Chondrocyte (in vitro differentiated cells): ENCODE measurements at places on chromosomes 7 and 10. TPM values are rescaled to one million over a fixed set of nuclear protein-coding genes. Genes with fewer than 3 reads are reported as not detected.

NKX2-3 gene
- total RNA-seq = not detected in 3 replicates

ANKRD2 gene
- 0.46 to 0.60 TPM (median 0.54 TPM) in 3 replicates for total RNA-seq

GRCh38 chr7:155007947-155008346 is 5.0 kb upstream of the PAXIP1 start:
- H3K27me3 ChIP-seq = no peaks in the 10 kb centered on the region
- DNase-seq = no peak
- peaks cover 11% of the 10 kb centered on the region for H3K4me1 ChIP-seq
- H3K36me3 ChIP-seq = no peaks in the 10 kb centered on the region

DNA sequence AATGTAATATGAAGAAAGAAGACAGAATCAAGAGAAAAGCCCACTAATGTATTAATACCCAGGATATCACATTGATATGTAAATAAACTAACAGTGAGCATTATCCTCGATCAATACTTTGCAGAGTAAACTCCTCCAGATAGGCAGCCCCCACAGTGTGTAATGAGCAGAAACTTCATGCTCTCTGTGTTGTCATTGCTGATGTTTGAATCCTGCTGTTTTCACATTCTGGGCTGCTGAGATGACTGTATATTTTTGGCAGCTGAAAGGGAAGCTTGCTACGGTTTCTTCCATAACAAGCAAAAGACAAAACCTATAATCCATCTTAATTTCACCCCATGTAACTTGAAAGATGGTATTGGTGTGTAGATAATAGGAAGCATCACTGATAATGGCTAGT is 15.3 kb upstream of the THSD7A start:
- no peak overlapping the region for H3K4me3 ChIP-seq
- DNase-seq = no peak

GRCh38 chr10:53406532-53406931 is 633.9 kb upstream of the MBL2 start:
- no peaks in the 10 kb centered on the region for H3K36me3 ChIP-seq
- H3K27me3 ChIP-seq = no peaks in the 10 kb centered on the region
- peaks cover 16% of the 10 kb centered on the region for H3K4me1 ChIP-seq
- DNase-seq = no peak
- no peak overlapping the region for H3K27ac ChIP-seq
- no peak overlapping the region for H3K4me3 ChIP-seq

DNA sequence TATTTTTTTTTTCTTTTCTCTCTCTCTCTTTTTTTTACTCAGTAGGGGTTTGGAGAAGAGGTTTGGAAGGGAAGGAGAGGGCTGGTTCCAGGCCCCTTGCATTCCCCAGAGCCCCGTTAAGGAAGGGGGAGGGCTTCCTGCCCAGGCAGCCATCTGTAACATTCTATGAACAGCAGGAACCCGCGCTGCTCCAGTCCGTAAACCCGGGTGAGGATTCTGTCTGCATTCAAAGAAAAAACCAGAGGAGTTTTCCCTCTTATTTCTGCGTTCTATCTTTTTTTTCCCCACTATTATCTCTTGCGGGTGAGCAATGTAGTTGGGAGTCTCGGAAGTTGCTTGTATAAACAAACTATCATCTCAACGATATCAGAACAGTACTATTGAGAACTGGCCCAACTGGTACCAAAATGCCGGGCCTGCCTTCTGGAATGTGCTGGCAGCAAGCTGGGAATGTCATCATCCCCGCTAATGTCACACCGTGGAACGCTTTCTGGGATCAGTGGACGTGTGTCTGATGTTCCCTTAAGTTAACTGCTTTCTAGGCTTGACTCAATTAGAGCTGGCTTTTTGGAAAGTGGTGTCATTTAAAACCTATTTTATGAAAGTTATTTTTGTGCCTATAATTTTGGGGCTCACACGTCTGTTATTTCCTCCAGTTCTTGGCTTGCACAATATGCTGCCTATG is 153.1 kb upstream of the MEOX2 start:
- peaks cover 44% of the 10 kb centered on the region for H3K4me1 ChIP-seq
- peak overlapping the region; percentile 93 for H3K27ac ChIP-seq
- no peaks in the 10 kb centered on the region for H3K36me3 ChIP-seq
- no peaks in the 10 kb centered on the region for H3K27me3 ChIP-seq

DNA sequence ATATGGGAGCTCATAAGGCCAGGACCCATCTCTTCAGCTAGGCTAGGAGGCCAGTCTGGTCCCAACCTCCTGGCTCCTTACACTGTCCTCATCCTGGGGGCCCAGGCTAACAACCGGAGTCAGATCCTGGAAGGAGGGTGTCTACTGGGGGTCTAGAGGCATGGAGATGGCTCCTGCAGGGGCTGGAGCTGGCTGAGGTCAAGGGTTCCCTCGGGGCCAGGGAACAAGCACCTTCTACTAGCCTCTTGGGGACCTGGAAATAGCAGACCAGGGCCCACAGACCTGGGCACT is 37.2 kb downstream of the CLRN3 start:
- no peaks in the 10 kb centered on the region for H3K36me3 ChIP-seq
- H3K4me1 ChIP-seq = peaks cover 2% of the 10 kb centered on the region
- no peak overlapping the region for H3K27ac ChIP-seq
- no peak for DNase-seq

- H3K4me3 ChIP-seq = no peak overlapping the region
- no peaks in the 10 kb centered on the region for H3K27me3 ChIP-seq
- no peaks in the 10 kb centered on the region for H3K4me1 ChIP-seq
- no peak overlapping the region for H3K27ac ChIP-seq
- peaks cover 22% of the 10 kb centered on the region for H3K36me3 ChIP-seq
Measured at GRCh38 chr10:127081851-127082345, 114.5 kb downstream of the INSYN2A start.

- peak; percentile 68 for DNase-seq
- peaks cover 2% of the 10 kb centered on the region for H3K36me3 ChIP-seq
Measured at GRCh38 chr10:86362586-86363183, 3.9 kb downstream of the GRID1 start.

GRCh38 chr7:1108264-1108920 is 20.5 kb downstream of the GPER1 start:
- no peaks in the 10 kb centered on the region for H3K27me3 ChIP-seq
- H3K36me3 ChIP-seq = no peaks in the 10 kb centered on the region
- H3K27ac ChIP-seq = no peak overlapping the region
- DNase-seq = peak; percentile 76
- H3K4me1 ChIP-seq = peaks cover 28% of the 10 kb centered on the region

GRCh38 chr7:111105269-111105668 is 14.3 kb downstream of the LRRN3 start:
- H3K36me3 ChIP-seq = no peaks in the 10 kb centered on the region
- H3K27ac ChIP-seq = no peak overlapping the region
- H3K4me1 ChIP-seq = no peaks in the 10 kb centered on the region
- no peak for DNase-seq

DNA sequence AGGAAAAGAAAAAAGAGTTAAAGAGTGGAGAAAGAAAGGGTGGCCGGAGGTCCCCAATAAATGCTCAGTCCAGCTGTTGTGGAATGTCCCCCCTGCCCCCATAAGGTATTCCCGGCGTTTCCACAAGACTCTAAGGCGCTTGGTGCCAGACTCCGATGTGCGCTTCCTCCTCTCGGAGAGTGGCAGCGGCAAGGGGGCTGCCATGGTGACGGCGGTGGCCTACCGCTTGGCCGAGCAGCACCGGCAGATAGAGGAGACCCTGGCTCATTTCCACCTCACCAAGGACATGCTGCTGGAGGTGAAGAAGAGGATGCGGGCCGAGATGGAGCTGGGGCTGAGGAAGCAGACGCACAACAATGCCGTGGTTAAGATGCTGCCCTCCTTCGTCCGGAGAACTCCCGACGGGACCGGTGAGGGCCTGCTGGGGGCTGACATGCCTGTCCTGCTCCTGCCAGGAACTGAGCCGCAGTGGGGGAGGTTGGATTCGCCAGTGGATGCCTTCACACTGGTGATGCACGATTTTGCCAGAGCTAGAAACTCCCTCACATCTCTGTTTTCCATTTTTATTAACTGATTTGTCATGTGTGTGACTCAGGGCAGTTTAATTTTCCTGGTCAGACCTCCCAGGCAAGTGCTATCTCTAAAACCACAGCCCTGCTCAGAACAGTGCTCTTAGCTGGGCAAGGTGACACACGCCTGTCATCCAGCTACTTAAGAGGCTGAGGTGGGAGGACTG is 34.2 kb downstream of the TACR2 start:
- peak; percentile 87 for DNase-seq
- no peaks in the 10 kb centered on the region for H3K27me3 ChIP-seq
- peaks cover 36% of the 10 kb centered on the region for H3K36me3 ChIP-seq
- no peak overlapping the region for H3K4me3 ChIP-seq
- peaks cover 30% of the 10 kb centered on the region for H3K4me1 ChIP-seq
- H3K27ac ChIP-seq = peak overlapping the region; percentile 80
